ENCODE measurements at places on chromosomes 6 and 20.

DNA sequence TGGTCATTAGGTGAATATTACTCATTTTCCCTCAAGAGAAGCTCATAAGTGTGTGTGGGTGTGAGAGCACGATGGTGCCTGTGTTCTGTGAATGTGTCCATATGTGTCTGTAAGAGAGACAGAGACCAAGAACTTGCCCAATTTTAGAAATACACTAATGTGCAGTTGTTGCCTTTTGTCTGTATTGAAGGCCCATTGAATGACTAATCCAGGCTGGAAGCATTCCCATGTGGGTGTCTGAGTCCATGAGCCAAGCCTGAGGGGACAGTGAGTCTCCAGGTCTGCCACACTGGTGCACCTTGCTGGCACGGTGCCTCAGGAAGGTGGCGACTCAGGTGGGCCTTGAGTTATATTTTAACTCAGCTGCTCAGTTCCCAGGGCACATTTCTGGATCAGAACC is 25.5 kb upstream of the ASXL1 start:
- no peak for DNase-seq

- DNase-seq, result no peak
Measured at GRCh38 chr6:34231566-34232336, 4.9 kb upstream of the HMGA1 start.

DNA sequence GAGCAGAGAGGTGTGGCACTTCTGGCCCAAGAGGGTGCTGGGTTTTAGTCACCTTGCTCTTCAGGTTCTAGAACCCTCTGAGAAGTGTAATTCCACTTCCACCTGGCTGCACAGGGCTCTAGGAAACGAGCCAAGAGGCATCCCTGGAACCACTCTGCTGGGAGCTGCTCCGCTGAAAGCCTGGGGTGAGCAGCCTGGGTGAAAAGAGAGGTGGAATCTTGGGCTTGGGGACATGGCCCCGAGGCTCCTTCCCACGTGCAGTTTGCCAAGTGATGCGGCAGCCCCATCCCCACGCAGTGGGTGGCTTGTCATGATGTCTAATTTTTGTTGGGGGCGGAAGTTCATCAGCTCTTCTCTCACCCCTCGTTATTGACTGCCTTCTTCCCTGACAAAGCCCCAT is 32.8 kb downstream of the PPP1R16B start:
- no peak for DNase-seq

DNA sequence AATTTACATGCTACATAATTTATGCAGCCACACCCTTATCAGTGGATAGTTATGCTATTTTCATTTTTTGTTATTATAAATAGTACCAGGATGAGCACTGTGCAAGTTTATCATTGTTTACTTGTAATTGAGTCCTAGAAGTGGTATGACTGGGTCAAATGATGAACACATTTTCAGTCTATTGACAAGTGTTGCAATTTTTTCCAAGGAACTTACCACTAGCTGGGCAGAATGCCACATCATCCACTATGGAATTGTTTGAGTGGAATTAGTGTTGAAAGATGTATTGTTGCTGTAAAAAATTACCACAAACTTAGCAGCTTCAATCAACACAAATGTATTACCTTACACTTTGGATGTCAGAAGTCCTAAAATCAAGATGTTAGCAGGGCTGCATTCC is 38.1 kb upstream of the OPN5 start:
- DNase-seq, result no peak

- DNase-seq, result no peak
Measured at GRCh38 chr20:25317351-25318075, 69.6 kb downstream of the PYGB start.
